ENCODE measurements at places on chromosomes 5 and 9. TPM values are rescaled to one million over a fixed set of nuclear protein-coding genes. Genes with fewer than 3 reads are reported as not detected.

KYAT1 gene
- total RNA-seq: 3.6 TPM

SLC28A3 gene
- total RNA-seq: 2.0 TPM

PTPN3 gene
- total RNA-seq: 47.1 TPM

PCA3 gene
- 0.39 TPM for total RNA-seq

SEPTIN8 gene
- 97.4 TPM for total RNA-seq

PSD2 gene
- under 0.01 TPM for total RNA-seq

TMOD1 gene
- total RNA-seq: not detected

ROPN1L gene
- 3.9 TPM for total RNA-seq

PDE6A gene
- total RNA-seq: 0.11 TPM

TTC39B gene
- total RNA-seq: 1.6 TPM

ZNF462 gene
- 17.0 TPM for total RNA-seq

WASHC1 gene
- 7.1 TPM for total RNA-seq

SPATA31E1 gene
- total RNA-seq: not detected

ARSB gene
- total RNA-seq: 5.5 TPM

OR2S2 gene
- total RNA-seq: not detected

TTC23L gene
- total RNA-seq: 0.43 TPM

MLANA gene
- not detected for total RNA-seq

SREK1 gene
- 76.1 TPM for total RNA-seq

PDZD2 gene
- total RNA-seq: under 0.01 TPM

MEF2C gene
- 0.22 TPM for total RNA-seq

PPP2CA gene
- total RNA-seq: 47.5 TPM

RMND5B gene
- 21.0 TPM for total RNA-seq

POU4F3 gene
- total RNA-seq: not detected

IL7R gene
- total RNA-seq: 0.39 TPM

ADAMTSL1 gene
- not detected for total RNA-seq

OMD gene
- not detected for total RNA-seq

MAPKAP1 gene
- total RNA-seq: 98.5 TPM

All from placental epithelial cell (primary cell).